Left lobe of liver (tissue), 2 donors: ENCODE measurements at places on chromosomes 4 and X. TPM values are rescaled to one million over a fixed set of nuclear protein-coding genes. Genes with fewer than 3 reads are reported as not detected.

- no peak for DNase-seq
Observed at GRCh38 chrX:123871309-123871708, 11.5 kb downstream of the XIAP start.

DNA sequence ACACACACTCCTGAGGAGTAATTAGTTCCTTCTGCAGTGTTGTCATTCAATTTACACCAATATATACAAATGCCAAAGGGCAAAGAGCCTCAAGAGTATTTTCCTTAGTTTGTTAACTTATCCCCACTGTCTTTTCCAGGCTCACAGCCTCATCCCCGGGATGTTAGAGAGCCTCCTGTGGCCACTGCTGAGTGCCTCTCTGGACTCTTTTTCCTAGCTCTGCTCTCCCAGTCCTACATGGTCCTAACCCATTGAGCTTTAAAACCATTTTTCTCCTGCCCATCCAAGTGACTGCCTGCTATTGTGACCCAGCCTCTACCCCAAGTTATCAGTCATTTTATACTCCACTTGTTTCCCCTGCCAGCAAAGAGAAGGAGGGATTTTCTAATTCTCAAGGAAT, 23.5 kb upstream of the TTC29 start:
- DNase-seq: no peak

GRCh38 chrX:38103857-38104812, 97.8 kb downstream of the SYTL5 start:
- no peak for DNase-seq

DNA sequence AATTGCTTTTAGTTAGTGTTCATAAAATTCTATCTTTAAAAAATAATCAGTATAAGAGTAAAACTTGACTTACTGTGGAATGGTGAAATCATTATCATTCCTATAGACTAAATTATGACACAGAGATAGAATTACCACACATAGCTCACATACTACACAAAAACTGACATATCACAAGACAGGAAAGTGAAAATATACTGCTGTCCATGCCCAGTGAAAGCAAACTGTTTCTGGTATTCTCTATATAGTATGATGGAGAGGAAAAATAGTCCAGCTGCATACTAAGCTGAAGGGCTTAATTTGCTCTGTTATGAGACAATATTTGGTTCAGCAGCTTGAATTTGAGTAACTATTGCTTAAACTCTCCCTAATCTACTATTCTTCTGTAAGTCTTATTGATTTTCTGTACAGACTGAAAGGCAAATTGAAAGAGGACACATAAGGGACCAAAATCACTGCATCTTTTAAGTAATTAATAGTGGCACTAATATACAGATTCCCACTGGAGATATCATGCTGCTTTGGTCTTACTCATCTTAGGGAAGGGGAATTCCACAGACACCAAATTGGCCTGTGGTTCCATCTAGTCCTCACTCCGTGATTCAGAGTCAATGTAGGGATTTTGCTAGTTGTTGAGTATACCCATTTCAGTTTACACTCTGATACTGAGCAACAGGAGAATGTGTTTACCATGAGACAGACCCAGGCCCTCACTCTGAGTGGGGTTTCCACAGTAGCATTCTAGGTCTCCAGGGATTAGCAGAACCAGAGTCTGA, 47.4 kb upstream of the AGA start:
- no peak for DNase-seq

DNA sequence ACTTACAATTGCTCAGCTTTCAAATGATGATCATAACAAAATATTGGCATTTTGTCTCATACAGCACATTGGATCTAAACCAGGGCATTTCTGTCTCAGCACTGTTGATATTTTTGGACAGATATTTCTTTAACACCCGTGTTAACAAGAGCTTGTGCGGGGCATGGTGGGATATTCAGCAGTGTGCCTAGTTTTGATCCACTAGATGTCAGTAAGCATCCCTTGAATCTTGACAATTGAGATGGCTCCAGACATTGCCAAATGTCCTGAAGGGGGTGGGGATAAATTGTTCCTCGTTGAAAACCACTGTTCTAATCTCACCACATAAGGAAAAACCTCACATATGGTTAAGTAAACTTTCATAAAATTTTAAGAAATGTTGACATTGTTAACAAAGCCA, 806.3 kb downstream of the STIM2 start:
- DNase-seq: no peak

- no peak for DNase-seq
Observed at GRCh38 chr4:146814750-146815149, 130.9 kb downstream of the TTC29 start.

- DNase-seq: no peak
Observed at GRCh38 chr4:14529653-14530052, 472.6 kb upstream of the CPEB2 start.

DNA sequence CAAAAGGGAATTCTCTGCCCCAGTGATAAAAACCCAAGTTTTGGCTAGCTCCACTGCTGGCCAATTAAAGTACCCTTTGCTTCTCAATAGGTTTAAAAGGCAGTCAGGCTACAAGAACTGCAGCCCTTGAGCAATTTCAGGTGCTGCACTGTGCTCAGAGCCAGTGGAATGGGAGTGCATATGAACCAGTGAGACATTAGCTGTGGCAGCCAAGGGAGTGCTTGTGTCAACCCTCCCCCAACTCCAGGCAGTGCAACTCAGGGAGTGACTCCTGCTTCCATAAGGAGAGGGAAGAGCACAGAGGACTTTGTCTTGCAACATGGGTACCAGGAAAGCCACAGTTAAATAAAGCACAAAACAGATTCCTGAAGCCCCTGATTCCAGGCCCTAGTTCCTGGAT, 61.6 kb upstream of the VAMP7 start:
- no peak for DNase-seq

DNA sequence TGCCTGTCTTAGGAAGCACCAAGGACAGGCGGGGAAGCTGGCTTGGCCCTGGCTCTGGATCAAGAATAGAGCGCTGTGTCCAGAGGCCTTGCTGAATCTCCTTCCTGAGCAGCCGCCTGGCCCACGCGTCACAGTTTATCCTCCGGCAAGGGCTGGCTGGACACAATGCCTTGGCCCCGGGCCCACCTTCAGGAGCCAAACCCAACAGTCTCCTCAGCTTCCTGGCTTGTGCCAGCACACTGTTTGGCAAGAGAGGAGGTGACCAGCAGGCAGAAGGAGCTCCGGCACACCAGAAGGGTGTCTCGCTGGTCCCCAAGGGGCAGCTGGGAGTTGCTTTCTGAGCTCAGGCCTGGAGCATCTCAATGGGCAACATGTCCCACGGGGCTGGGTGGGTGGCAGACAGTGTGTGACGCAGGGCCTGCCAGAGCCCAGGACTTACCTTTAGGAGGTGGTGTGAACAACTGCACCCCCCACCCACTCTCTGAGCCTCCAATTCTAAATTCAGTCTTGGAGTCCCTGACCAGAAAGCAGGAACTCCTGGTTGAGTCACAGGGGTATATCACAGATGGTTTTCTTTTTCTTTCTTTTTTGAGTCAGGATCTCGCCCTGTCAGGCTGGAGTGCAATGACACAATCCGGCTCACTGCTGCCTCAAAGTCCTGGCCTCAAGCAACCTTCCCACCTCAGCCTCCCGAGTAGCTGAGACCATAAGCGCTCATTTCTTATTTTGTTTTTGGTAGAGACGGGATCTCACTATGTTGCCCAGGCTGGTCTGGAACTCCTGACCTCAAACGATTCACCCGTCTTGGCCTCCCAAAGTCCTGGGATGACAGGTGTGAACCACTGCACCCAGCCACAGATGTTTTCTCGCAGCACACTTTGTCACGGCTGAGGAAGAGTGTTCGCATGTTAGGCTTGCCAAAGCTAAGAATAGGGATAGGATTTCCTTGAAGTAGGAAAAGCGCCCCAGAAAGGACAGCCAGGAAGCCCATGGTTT, 361.2 kb downstream of the BCOR start:
- peak; percentile 87 for DNase-seq

- DNase-seq: no peak
Observed at GRCh38 chrX:155061760-155062159, 9.2 kb downstream of the CMC4 start.

DNA sequence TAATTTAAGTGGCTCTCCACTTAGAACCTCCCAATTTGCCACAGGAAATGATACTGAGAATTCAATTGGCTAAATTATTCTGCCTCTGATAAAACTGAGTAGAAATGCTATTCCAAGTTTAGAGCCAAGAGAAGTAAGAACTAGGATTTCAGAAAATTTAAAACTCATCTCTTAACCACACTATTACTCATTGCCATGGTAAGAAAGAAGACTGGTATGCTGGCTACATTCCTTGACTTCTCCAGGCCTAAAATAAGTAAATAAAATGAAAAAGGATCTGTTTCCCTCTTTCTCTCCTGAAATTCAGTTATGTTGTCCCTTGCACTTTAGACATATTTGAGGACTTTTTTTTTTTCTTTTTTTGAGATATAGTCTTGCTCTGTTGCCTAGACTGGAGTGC, 23.3 kb downstream of the ZNF280C start:
- no peak for DNase-seq

- DNase-seq: no peak
Observed at GRCh38 chr4:112652216-112652615, 15.3 kb downstream of the LARP7 start.

DNA sequence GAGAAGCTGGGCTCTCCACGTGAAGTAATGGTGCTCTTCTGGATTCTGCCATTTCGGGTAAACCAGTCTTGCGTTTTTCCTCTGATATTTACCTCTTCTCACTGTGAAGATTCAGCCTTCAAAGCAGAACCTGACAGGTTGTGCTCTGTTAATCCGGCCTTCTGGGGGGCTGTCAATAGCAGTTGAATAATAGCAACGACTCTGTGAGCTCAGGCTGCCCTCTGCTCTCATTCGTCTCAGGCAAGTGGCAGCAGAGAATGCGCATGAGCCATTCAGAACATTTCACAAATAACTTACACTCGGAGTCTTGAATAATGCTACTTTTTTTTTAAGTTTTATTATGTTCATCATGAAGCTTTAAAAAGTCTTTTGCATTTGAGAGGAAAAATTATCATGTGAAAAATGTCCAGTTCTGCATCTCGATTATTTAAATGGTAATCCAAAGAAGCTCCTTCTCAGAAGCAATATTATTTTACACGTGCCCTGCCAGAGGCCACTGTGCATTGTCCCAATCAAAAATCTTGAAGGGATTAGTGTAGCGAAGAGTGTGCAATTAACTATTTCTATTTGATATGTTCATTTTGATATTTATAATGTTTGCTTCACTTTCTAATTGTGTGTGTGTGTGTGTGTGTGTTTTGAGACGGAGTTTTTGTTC, 354.2 kb upstream of the FAT1 start:
- no peak for DNase-seq

GRCh38 chrX:13790206-13791131, 26.4 kb downstream of the GPM6B start:
- no peak for DNase-seq

DNA sequence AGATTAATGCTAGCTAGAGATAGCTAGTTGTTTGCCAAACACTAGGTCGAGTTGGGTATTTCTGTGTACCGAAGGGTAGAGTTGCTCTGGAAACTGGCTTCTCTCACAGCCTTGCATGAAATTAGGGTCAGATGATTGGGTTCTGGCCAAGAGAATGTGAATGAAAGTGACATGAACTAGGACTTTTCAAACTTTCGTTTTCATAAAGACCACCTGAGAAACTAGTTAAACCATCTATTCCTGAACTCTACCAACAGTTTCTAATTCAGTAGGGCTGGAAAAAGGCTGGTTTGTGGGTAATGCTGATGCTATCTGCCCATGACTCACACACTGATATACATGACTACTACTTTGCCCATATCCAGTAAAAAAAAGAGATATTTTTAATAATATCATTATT, 157.6 kb downstream of the GASK1B start:
- DNase-seq: no peak

- no peak for DNase-seq
Observed at GRCh38 chr4:119493886-119494285, 134.7 kb downstream of the PDE5A start.

GRCh38 chr4:151675411-151675971, 85.3 kb downstream of the GATB start:
- DNase-seq: peak; percentile 23

DNA sequence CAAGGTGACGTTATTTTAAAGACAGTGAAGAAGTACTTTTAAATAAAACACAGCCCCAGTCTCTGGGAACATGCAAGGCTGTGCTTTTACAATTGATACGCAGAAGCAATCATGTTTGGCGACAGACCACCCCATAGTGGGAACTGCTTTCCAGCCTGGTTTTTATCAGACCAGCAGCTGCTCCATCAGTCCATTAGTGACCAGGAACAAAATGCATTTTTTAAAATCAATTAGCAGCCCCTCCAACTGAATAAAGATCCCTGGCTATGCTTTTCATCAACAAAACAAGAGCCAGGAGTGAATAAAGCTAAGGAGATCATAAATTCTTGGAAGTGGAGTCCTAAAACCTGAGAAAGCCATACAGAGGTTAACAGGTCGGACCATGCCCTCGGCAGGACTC, 153.0 kb upstream of the TENM3 start:
- DNase-seq: no peak

- no peak for DNase-seq
Observed at GRCh38 chr4:93605163-93605562, 223.4 kb upstream of the ATOH1 start.

- no peak for DNase-seq
Observed at GRCh38 chrX:4909348-4909747, 1195.9 kb upstream of the PRKX start.

GRCh38 chr4:86741846-86742245, 107.3 kb downstream of the SLC10A6 start:
- no peak for DNase-seq

DNA sequence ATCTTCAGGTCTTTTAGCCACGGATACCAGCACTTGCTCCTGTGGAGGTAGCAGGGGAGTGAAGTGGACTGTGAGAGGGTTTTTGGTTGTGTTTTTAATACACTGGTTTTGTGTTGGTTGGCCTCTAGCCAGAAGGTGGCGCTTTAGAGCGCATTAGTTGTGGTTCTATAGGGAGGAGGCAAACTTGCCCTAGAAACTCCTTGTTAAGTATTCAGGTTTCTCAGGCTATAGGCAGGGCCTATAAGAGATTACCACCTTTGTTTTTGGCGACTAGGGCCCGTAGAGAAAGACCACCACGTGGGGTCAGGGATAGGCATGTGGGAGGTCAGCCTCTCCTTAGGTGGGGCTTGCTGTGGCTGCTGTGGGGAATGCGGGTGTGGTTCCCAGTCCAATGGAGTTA, 221.6 kb upstream of the SPANXN4 start:
- DNase-seq: no peak

- no peak for DNase-seq
Observed at GRCh38 chrX:69032601-69033000, 132.7 kb downstream of the PJA1 start.

- no peak for DNase-seq
Observed at GRCh38 chrX:53362449-53362848, 60.0 kb downstream of the SMC1A start.

GPR173 gene
- 0.23 TPM for total RNA-seq

CXCL13 gene
- 52.3 TPM for total RNA-seq

USP26 gene
- not detected for total RNA-seq

CCDC110 gene
- 0.30 TPM for total RNA-seq

CXCL10 gene
- 0.15 TPM for total RNA-seq

CBR4 gene
- total RNA-seq: 39.1 TPM

CFI gene
- 426 TPM for total RNA-seq

MAGEB2 gene
- total RNA-seq: 0.15 TPM

PHKA2 gene
- total RNA-seq: 67.1 TPM

GDPD2 gene
- not detected for total RNA-seq

LUZP4 gene
- total RNA-seq: not detected

FREM3 gene
- not detected for total RNA-seq
